ENCODE measurements at places on chromosomes 1 and 21.

DNA sequence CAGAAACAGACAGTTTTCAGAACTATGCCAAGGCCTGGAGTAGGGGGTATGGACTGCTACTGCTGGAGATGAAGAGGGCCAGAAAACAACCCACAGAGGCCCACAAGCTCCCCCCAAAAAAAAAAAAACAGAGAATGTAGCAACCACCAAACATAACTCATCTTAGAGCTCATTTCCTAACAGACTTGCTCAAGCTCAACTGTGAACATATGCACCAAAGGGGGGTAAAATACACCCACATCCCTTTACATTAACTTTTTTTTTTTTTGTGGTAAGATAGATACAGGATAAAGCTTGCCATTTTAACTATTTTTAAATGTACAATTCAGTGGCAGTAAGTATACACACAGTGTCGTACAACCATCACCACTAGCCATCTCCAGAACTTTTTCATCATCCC is 36.0 kb downstream of the SEC16B start:
- DNase-seq, result peak; percentile 12

DNA sequence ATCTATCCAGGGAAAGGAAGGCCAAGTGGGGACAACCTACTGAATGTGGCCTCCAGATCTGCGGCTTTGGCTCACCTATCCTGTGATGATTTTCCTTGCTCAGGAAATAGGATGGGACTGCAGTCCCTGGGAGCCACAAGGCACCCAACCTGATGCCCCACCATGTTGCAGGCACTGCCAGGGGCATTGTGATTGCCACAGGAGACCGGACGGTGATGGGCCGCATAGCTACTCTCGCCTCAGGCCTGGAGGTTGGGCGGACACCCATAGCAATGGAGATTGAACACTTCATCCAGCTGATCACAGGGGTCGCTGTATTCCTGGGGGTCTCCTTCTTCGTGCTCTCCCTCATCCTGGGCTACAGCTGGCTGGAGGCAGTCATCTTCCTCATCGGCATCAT is 11.8 kb downstream of the ATP1A2 start:
- no peak for DNase-seq

GRCh38 chr1:235766794-235767285 is 99.9 kb downstream of the LYST start:
- DNase-seq, result no peak

- no peak for DNase-seq
These were observed 40.7 kb downstream of the CD2 start for GRCh38 chr1:116794804-116795481.

- DNase-seq, result no peak
These were observed 7.6 kb downstream of the EDARADD start for GRCh38 chr1:236401698-236402097.

DNA sequence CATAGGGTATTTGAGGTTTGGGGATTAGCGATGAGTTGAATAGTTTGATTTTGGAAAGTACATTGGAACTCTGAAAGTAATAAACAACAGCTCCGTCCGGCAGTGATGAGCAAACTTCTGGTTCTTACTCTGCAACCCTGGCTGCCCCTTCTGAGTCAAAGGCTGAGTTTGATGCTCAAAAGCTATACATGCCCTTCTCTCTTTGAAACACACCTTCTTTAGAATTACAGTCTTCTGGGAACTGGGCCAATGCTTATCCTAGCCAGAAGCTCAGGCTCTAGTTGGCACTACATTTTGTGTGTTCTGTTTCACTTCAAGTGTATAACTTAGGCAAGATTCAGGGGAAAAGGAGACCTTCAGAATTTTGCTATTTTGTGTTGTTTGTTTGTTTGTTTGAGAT is 9.3 kb downstream of the AHCYL1 start:
- no peak for DNase-seq

GRCh38 chr1:212984522-212985291 is 31.0 kb downstream of the ANGEL2 start:
- DNase-seq, result no peak

DNA sequence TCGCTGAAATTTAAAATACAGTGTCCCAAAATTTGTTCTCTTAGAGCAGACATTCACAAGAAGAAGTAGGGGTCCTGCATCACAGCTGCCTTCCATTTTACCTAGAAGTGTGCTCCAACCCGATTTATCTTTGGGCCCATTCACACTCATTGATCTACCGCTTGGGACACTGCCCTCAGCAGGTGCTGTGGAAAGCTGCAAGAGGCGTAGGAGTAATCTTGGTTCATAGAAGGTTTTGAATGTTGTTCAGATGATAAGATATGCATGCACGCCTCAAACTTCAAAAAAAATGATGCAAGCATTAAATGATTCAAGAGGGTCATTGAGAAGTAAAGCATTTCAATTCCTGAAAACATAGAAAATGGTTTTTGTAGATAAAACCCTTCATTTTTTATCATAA is 18.6 kb upstream of the C1orf105 start:
- no peak for DNase-seq

All from AG10803 (cell line).